AG04449 (cell line): ENCODE measurements at places on chromosomes 7 and 10.

DNA sequence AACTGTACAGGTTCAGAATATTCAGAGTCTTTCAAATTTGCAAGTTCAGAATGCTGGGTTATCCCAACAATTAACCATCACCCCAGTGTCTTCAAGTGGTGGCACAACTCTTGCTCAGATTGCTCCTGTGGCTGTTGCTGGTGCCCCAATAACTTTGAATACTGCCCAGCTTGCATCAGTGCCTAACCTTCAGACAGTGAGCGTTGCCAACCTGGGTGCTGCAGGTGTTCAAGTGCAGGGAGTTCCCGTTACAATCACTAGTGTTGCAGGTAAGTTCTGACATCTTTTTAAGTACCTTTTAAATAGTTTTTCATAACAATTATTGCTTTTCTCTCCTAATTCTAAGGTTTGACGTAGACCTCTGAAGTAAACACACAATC is 2.7 kb downstream of the SP4 start:
- no peak for DNase-seq

DNA sequence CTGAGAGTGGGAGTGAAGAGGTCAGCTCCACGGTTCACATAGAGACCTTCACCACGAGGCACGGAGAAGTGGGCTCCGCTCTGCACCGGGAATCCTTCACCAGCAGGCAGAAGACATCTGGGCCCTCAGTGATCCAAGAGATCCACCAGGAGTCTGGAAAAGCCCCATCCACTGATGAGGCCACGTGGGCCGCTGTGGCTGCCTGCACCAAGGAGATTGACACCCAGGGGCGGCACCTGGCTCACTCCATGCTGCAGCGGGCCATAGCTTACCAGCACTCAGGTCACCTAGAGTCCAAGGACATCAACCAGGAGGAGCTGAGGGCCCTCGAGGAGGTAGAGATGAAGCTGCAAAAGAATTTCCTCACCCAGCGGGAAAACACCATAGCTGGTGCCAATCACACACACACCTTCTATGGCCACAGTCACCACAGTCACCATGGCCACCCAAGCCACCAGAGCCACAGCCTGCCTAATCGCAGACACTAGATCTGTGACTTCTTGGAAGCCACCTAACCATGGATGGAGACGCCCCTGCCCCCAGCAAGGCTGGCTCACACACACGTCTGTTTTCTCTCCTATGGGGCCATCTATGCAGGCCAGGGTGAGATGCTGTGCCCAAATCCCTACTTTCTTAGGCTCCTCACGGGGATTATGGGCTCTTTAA is 694 bp downstream of the C10orf62 start:
- DNase-seq, result no peak

GRCh38 chr7:147771344-147771743 is 819.2 kb upstream of the C7orf33 start:
- no peak for DNase-seq

DNA sequence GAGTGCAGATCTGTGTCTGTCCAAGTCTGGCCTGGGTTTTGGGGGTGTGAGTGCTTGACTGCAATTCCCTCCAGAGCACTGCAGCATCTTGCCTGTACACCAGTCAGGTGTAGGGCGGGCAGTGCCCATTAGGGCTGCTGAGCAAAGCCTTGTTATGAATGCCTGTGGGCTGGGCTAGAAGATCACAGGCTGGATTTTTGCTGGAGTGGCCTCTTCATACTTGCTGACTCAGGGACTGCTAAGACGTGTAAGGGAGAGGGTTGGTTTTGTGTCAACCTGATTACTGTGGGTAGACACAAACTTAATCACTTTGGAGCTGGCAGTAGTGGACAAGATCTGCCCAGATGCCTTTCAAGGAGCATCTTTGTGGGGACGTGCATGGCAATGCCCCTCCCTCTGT is 29.6 kb downstream of the DMBT1 start:
- no peak for DNase-seq

DNA sequence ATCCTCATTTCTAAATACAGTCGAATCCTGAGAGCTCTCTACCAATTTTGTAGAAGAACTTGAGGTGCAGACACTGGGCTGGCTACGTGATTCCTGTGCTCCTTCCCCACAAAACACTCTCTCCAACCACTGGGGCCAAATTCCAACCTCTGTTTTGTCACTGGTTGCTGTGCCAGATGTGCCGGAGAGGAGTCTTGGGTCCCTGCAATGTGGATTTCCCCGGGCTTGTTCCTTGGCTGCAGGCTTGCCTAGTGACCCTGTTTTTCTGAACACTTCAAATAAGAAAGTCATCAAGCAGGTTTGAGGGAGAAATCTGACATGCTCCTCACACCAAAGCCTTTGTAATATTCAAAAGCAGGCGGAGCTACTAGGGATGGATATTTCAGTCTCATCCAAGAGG is 44.4 kb upstream of the AGBL3 start:
- no peak for DNase-seq

GRCh38 chr7:151699928-151700319 is 177.0 kb downstream of the PRKAG2 start:
- no peak for DNase-seq

GRCh38 chr10:110226926-110227641 is 19.7 kb downstream of the MXI1 start:
- DNase-seq, result no peak

- no peak for DNase-seq
Measured at GRCh38 chr7:133742709-133743538, 384.2 kb upstream of the LRGUK start.

DNA sequence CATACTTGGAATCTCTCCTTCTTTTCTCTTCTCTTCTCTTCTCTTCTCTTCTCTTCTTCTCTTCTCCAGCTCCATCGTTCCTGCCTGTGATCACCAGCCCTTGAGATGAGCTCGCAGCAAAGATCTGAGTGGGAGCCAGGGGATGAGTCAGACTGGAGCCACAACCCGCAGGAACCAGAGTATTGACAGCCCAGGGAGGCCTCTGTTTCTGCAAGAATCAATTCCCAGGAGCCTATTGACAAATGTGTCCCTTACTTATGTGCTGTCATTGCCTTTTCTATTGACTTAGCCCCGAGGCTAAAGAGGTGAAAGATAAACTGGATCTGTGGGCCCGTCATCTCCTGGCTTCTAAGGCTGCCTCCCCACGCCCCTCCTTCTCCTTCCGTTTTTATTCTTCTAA is 13.1 kb upstream of the HABP2 start:
- no peak for DNase-seq

GRCh38 chr7:76430836-76431235 is 6.1 kb downstream of the ZP3 start:
- DNase-seq, result no peak

GRCh38 chr7:36969376-36969775 is 245.1 kb upstream of the AOAH start:
- no peak for DNase-seq

GRCh38 chr7:35785250-35785649 is 15.6 kb upstream of the SEPTIN7 start:
- DNase-seq, result no peak

DNA sequence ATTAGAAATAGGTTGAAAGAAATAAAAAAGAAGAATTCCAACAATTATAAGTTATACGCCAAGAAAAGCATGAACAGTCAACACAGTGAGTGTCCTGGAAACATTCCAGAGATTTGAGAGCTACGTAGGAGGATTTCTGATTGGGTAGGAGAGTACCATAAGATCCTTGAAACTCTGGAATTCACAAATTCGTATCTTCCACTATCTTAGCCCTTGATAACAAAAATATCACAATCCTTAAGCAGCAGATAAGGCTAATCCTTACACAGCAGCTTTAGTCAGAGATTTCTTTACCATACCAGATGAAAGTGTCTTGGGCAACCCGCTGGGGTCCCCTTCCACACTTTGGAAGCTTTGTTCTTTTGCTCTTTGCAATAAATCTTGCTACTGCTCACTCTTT is 8.2 kb downstream of the TPK1 start:
- no peak for DNase-seq

GRCh38 chr7:17347401-17347800 is 48.9 kb downstream of the AHR start:
- DNase-seq, result no peak

GRCh38 chr10:113515601-113516000 is 37.3 kb upstream of the HABP2 start:
- no peak for DNase-seq

DNA sequence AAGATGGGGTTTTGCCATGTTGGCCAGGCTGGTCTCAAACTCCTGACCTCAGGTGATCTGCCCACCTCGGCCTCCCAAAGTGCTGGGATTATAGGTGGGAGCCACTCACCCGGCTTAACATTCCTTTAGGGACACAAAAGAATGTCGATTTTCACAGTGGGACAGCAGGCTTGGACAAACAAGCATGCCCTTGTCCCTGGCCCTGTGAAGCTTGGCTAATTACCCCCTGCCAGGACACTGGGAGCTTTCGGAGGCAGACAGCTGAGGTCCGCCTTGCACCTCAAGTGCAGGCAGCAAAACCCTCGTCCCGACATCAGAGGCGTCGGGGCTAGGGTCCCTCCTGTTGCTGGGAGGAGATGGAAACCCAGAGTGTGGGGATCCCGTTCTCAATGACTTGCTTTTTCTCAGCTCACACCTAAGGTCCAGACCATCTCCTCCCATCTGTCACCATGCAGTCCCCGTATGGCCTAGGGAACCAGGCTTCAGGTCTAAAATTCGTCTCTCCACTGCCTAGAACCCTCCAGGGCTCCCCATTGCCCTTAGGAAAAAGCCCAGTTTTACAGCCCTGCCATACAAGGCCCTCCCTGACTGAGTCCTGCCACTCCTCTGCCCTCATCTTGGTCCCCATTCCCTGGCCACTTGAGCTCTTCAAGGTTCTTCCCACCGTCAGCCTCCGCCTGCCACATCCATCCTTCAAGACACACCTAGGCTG is 6.3 kb upstream of the CLIP2 start:
- no peak for DNase-seq

- no peak for DNase-seq
Measured at GRCh38 chr7:116583653-116584052, 58.8 kb downstream of the CAV1 start.

DNA sequence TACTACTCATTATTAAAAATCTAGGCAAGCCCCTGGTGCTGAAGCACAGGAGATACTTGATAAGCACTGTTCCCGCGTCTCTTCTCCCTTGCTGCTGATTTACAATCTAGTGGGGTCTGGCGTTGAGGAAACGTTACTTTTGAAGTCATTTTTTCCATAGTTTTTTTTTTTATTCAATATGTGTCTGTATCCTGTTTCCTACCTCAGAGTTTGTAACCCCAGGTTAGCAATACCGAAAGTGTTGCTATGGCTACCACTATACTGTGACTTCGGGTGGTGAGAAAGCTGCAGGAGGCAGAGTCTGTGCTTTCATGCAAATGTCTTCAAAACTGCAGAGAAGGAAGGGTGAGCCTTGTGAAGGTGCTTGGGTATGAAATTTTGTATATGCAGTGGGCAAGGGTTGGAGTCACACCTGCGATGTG is 458.8 kb upstream of the GHITM start:
- DNase-seq, result no peak

- DNase-seq, result no peak
Measured at GRCh38 chr7:7014827-7015595, 167.3 kb upstream of the C1GALT1 start.

DNA sequence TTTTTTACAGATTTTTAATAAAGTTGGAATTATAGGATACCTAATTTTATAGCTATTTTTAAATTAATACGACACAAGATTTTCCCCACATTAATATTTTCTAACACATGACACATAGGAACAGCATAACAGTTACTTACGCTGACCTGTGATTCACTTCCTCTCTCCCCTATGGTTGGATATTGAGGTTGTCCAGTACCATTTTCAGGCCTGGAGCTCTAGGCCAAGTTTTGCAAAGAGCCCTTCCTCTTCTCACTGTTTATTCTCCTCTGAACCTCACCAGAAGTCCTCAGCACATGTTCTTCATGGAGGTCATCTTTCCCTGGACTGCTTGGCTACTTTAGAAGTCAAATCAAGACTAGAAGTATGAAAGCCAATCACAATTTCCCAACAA is 28.2 kb downstream of the LYZL1 start:
- no peak for DNase-seq

DNA sequence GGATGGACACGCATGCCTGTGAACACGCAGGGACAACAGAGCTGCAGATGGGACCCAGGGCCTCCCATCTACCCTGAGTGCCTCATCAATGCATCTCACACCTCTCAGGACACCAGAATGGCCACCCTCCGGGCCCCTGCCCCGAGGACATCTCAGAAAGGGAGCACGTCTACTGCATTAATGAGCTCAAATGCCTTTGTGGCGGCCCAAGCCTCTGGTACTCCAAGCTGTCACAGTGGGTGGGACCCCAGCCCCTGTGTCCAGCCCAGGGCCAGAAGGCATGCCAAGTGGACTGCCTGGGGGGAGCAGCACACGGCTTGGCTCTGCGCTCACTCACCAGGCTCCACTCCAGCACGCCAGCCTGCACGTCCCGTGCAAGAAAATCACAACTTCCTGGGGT is 52.0 kb downstream of the TCERG1L start:
- DNase-seq, result no peak

GRCh38 chr7:120475994-120476393 is 203.0 kb downstream of the KCND2 start:
- DNase-seq, result no peak

DNA sequence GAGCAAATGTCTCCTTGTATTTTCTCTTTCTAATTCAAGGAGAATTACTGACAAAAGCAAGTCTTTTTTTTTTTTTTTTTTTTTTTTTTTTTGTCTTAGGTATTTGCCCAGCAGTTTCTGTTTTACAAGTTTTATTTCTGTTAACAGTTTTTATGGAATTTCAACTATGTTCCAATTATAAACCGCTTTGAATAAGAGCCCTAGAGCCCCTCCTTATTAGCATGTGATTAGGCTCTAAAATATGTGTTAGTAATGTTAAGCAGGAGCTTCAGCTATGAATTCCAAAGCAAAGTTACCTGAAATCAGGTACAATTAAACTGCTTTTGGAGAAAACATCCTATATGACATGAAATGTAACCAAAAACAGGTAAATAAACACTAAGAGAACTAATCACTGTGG is 997.0 kb upstream of the POT1 start:
- no peak for DNase-seq

GRCh38 chr10:95655571-95656290 is 780 bp downstream of the ALDH18A1 start:
- DNase-seq, result no peak

DNA sequence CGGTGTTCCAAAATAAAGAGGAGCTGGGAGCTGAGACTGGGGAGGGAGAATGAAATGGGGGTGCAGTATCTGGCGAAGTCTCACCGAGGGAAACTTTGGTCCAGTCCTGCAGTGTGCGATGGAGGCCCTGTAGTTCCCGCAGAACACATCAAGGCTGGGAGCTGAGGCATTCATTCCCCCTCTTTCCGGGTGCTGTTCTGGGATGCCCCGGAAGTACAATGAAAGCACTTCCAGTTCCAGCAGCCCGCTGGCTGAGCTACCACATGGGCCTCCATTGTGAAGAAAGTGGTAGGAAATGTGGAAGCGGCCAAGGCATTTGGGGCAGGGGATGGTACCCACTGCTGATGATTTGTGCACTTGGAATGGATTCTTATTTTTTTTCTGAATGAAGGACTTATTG is 560.7 kb downstream of the GLRX3 start:
- DNase-seq, result no peak

- no peak for DNase-seq
Measured at GRCh38 chr10:3195726-3196125, 23.1 kb upstream of the PITRM1 start.

GRCh38 chr10:88893611-88894010 is 13.6 kb downstream of the STAMBPL1 start:
- DNase-seq, result no peak

GRCh38 chr10:11783558-11783865 is 39.6 kb upstream of the PROSER2 start:
- DNase-seq, result no peak
